ENCODE measurements at places on chromosomes 13 and 19.

DNA sequence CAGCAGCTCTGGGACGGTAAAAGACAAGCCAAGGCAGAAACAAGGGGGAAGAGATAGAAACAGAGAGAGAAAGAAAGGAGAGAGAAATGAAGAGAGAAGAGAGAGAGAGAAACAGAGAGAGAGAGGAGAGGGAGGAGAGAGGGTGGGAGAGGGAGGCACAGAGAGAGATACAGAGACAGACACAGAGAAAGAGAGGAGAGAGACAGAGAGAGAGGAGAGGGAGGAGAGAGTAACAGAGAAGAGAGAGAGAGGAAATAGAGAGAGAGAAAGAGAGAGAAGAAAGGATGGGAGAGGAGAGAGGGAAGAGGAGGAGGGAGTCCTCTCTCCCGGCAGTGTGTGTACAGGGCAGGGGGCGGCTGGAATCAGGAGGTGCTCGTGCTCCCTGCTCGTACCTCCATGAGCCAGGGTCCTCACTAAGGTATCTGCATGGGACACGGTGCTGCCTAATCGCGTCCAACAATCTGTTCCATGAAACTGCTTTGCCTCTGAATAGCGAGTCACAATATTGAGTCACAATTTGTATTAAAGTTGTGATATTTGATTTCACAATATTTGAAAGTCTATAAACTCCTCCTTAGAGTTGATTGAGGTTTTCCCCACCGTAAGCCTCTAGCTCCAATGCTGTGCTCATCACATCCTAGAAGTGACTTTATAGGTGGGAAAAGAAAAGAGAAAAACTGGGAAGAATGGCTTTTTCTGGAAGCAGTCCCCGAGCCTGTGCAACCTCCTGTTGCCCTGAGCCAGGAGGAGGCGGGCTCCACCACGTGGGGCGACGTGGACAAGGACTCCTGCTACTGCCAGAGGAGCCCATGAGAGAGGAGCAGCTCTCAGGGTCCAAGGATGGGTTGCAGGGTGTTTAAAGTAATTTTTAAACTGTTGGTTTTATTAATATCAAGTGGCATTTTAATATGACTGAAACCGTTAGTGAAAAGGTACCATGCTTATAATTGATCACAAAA lies 81.7 kb upstream of the ARHGEF7 start:
- no peak for DNase-seq

- DNase-seq, result no peak
These were observed 64.9 kb upstream of the MEDAG start for GRCh38 chr13:30841154-30841553.

DNA sequence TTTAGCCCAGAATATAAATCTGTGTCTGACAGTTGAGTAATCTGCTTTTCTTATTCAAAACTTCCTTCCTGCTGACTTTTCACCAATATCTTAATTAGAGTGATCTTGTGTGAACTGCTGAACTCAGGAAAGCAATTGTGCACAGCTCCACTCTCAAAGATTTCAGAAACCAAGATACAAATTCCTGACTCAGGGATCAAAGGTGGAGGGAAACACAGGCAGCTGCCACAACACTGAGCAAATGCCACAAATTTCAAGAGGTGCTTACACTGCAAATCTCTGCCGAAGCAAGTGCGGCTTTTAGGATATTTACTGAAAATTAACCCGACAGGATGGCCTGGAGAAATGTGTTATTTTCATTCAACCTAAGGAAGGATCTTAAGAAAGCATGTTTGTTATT lies 111.4 kb downstream of the STOML3 start:
- no peak for DNase-seq

DNA sequence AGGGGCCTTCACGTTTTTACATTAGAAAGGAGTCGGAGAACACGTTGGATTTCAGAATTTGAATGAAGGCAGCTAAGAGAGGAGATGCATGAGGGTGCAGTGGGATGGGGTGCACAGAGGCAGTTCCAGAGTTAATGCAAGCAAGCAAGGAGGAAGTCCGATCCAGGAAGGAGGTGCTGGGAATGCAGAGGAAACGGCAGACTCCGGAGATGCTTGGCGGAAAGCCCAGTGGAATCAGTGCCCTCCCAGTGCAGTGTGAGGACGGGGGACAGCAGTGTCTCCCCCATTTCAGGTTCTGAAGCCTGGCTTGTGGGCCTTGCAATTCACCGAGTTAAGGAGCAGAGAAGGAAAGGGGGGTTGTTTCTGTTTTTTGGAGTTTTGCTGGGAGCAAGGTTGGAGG lies 100.4 kb downstream of the COL4A2 start:
- no peak for DNase-seq

GRCh38 chr13:61765181-61765742 lies 349.6 kb upstream of the PCDH20 start:
- DNase-seq, result no peak

DNA sequence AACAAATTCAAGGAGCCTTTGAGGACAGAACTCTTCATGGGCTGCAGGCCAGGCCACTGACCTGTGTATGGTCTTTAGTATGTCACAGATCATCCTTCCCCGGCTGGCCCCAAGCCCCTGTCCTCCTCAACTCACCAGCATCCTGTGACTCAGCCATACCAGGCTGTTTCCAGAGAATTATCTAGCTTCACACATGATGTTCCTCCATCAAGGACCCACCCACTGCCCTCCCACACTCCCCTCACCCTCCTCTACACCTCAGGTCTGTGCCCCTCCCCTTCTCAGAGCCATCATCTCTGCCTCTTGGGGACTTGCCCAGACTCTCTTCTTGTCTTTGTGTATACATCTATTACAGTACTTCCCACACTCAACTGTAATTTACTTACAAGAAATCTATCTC lies 14.7 kb downstream of the DCT start:
- no peak for DNase-seq

DNA sequence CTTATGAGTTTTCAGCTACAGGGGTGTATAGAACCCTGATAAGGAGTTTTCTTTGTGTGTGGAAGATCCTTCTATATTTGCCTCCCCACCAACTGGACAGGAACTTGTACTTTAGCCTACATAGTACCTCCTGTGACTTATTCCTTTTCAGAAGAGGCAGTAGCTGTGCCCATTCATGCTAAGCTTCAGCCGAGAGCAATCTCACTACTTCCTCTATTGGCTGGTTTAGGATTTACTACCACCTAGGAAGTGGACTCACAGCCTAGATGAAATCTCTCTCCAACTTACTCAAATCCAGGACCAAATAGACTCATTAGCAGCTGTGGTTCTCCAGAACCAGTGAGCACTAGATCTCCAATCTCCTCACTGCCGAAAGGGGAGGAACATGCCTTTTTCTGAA lies 2.3 kb upstream of the REX1BD start:
- no peak for DNase-seq
